Tibial nerve (tissue), 4 donors: ENCODE measurements at places on chromosomes 1 and 21. TPM values are rescaled to one million over a fixed set of nuclear protein-coding genes. Genes with fewer than 3 reads are reported as not detected.

Gene OLFM3
- total RNA-seq = not detected

Gene EPS8L3
- total RNA-seq = not detected

Gene ZMYND12
- total RNA-seq = 1.3 TPM

Gene BEND5
- total RNA-seq = 3.3 TPM

Gene VAV3
- 3.3 TPM for total RNA-seq

Gene CSF3R
- 27.8 TPM for total RNA-seq

Gene MROH7
- 7.2 TPM for total RNA-seq

Gene CPT2
- 20.1 TPM for total RNA-seq

Gene CFAP57
- total RNA-seq = not detected

Gene NCSTN
- total RNA-seq = 60.6 TPM

Gene SLC44A3
- total RNA-seq = 7.2 TPM

Gene SHISAL2A
- total RNA-seq = 1.2 TPM

Gene LRRC7
- total RNA-seq = 14.3 TPM

Gene GJA5
- 2.7 TPM for total RNA-seq

Gene CFAP74
- not detected for total RNA-seq

Gene CCDC185
- not detected for total RNA-seq
